Mucosa of gallbladder (tissue), 1 donor: ENCODE measurements at places on chromosomes 1 and 21. TPM values are rescaled to one million over a fixed set of nuclear protein-coding genes. Genes with fewer than 3 reads are reported as not detected.
A peak's percentile ranks its signal among the peaks of the same experiment; 100 is the strongest.

FAM20B gene
- total RNA-seq = 69.9 TPM

GRCh38 chr21:16007943-16008342, 278.2 kb downstream of the USP25 start:
- DNase-seq = no peak

DNA sequence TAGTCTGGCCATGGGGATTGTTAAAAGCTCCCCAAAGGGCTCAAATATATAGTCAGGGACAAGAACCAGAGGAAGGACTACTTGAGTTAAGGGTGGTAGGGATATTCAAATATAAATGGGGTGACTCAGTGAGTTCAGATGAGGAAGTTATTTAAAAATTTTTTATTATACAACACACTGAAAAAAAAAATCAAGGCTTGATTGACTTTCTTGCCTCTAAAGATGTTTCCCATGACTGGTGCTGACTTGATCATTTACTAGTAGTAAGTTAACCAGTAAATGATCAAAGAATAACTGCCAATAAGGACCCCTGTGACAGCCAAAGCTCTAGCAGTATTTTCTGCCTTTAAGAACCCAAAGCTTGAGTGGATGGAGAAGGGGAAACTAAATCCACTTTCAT, 357.6 kb upstream of the NR5A2 start:
- no peak for DNase-seq

DNA sequence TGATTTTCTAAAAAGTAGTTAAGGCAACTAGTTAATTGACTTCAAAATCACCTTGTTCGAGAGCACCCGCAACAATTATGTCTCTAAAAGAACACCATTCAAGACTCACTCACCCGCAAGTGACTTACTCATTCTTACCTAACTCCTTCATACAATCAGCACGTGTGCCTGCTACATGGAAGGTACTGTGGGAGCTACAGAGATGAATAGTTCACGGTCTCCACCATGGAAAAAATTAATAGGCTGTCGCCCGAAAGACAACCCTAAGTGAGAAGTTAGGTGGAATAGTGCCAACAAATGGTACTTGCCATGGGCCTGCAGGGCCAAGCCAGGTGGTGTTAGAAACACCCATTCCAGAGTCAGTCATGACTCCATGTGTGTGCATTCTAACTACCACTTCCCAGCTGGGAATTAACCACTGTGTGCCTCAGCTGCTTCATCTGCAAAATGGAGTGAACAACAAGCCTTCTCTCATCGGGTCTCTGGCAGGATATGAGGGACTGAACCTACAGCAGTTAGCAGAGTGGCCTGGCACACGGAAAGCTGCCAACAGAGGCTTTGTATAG, 7.1 kb downstream of the SSBP3 start:
- no peak for DNase-seq

KAZN gene
- total RNA-seq = 10.2 TPM

HES2 gene
- 0.09 TPM for total RNA-seq

- no peak for DNase-seq
Measured at GRCh38 chr1:19405761-19406487, 79.4 kb downstream of the CAPZB start.

GRCh38 chr1:8273036-8273435, 44.9 kb upstream of the SLC45A1 start:
- DNase-seq = no peak

LDLRAD2 gene
- 0.26 TPM for total RNA-seq

DNA sequence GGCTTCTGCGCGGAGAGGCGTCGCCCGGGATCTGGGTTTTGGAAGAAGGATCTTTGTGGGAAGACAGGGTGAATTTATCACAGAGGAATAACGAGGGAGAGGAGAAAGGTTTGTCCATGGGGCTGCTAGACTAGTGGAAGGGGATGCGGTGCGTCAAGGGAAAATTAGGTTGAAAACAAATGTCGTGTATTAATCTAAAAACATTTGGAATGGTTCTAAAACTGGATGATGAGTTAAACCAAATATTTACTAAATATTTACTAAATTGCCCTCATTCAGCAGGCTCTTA, 647 bp downstream of the RO60 start:
- DNase-seq = no peak

- no peak for DNase-seq
Measured at GRCh38 chr1:21875621-21876063, 61.5 kb downstream of the HSPG2 start.

GRCh38 chr1:11308699-11309224, 35.8 kb downstream of the UBIAD1 start:
- no peak for DNase-seq

GRCh38 chr1:244088161-244088560, 37.1 kb downstream of the ZBTB18 start:
- no peak for DNase-seq

DNA sequence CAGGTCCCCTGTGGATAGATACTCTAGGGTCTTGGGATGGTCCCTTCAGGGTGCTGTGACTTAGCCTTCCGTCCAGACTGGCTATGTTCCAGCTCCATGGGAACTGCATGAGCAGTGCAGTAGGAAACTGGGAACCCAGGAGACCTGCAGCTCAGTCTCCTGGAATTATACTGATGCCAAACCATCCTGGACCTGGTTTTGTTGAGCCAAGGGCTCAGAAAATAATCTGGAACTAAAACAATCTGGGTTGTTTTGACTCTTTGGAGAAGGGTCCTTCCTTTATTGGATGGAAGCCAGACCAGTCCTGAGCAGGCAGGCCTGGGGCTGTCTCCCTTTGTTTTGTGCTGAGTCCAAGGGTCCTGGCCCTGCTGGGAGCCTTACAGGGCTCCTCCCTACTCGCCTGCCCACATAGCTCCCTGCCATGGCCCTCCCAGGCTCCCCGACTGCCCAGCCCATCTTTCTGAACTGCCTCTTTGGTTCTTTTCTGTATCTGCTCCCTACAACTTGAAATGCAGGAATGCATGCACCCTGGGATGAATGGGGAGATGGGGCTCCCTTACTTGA, 1.2 kb downstream of the IPO13 start:
- no peak for DNase-seq

RAB3B gene
- 38.3 TPM for total RNA-seq

GRCh38 chr1:169824153-169824552, 29.4 kb upstream of the METTL18 start:
- no peak for DNase-seq

SYT6 gene
- 1.4 TPM for total RNA-seq

GRCh38 chr1:172824209-172824608, 165.3 kb downstream of the FASLG start:
- no peak for DNase-seq

C1orf52 gene
- 18.6 TPM for total RNA-seq

DNA sequence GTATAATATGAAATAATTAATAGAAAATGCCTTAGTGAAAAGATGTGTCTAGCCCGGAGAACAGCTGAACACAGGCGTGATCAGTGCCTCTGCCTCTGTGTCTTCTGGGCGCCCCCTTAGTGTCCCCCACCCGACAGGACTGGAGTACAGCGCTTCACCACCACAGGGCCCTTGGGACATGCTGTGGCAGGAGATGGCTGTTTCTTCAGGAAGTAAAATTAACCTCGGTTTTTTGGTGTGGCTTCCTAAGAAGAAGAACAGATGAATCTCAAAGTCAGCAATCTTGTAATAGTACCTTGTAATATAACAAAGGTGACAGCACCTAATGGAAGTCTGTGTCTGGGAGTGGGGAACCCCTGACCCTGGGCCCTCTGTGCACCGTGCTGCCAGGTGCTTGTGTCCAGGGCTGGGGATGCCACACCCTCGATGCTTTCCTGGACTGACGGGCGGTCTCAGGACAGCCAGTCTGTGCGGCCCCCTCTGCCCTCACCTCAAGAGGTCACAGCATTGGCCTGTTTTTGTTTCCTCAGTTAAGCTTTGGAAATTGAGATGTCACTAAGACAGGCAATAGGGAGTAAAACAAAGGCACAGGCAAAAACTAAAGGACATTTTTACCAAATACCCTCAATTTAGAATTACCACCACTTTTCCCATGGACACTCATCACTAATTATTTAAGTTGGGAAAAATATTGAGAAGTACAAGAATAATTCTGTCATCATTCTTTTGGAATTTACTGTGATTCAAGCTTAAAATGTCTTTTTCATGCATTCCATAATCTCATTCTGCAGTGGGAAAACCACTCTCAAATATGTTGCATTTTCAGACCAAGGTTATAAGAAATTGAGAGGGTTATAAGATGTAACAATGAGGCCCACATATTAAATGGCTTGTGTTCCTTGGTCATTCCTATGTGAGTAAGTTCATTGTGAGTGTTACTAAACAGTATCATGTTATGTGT, 79.3 kb downstream of the ADARB1 start:
- peak; percentile 8 for DNase-seq

DNA sequence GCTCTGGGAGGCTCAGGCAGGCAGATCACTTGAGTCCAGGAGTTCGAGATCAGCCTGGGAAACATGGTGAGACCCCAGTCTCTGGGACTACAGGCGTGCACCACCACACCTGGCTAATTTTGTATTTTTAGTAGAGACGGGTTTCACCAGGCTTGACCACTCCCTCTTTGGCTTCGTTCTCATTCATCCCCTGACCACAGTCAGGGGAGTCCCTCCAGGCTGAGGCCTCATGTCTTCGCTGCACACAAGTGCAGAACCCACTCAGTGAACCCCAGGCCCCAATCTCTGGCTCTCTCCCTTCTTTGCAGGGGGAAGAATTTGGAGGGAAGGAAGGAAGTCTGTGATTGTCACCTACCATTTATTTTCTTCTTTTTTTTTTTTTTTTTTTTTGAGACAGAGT, 9.2 kb upstream of the RPS6KA1 start:
- no peak for DNase-seq

- DNase-seq = no peak
Measured at GRCh38 chr1:156155756-156156510, 2.5 kb downstream of the SEMA4A start.

DNA sequence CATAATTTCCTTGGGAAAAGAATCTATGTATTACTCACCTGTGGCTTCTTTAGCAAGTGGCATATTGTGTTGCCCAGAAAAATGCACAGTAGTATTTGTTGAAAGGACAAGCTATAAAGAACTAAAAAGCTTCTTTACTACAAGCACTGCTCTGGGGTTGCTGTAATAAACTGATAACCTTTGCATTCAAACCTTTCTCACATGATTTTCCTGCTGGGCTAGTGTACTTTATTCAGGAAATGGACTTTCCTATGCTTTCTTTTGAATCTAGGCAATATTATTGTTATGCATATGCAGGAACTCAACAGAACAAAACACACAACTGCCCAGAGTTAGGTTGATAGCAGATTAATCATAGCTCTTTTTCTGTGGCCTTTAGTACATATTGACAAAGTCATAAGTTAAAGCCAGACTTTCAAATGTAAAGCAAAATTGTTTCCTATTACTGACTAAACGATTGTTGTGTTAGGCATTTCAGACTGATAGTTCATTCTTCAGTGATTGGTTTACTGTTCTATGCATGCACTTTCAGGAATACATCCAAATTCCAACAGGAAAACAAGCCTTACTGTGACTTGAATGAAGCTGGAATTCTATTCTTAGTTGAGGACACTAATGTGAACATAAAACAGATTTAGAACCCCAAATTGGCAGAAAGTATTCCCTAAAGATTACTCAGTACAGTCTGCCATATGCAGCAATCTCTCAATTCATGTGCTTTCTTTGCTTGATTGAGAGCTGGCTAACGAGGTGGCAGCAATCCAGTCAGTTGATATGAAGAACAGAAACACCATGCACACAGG, 564.3 kb upstream of the NEGR1 start:
- DNase-seq = no peak

- no peak for DNase-seq
Measured at GRCh38 chr1:77222496-77222895, 3.3 kb upstream of the PIGK start.

ZNF695 gene
- total RNA-seq = 0.06 TPM

DNA sequence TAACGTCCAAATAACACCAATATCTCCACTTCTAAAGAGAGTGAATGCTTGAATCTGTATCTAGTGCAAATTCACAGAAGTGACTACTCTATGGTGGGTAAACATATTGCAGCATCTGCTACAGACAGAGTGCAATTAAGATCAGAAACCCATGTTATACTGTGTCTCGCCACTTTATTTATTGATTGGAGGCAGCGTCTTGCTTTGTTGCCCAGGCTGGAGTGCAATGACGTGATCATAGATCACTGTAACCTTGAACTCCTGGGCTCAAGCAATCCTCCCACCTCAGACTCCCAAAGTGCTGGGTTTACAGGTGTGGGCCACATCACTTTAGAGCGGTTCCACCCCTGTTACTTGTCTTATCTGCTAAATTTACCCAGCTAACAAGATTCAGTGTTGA, 57.0 kb downstream of the HLCS start:
- DNase-seq = no peak

DNA sequence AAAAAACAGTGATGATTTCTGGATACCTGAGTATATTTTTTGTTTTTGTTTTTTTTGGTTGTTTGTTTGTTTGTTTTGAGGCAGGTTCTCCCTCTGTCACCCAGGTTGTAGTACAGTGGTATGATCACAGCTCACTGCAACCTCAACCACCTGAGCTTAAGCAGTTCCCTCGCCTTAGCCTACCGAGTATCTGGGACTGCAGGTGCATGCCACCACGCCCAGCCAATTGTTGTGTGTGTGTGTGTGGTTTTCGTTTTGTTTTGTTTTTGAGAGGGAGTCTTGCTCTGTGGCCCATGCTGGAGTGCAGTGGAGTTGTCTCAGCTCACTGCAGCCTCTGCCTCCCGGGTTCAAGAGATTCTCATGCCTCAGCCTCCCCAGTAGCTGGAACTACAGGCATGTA, 55.3 kb upstream of the RCC1 start:
- no peak for DNase-seq

GRCh38 chr1:28896609-28896986, 17.8 kb upstream of the EPB41 start:
- no peak for DNase-seq

CYP4B1 gene
- 6.7 TPM for total RNA-seq

DNA sequence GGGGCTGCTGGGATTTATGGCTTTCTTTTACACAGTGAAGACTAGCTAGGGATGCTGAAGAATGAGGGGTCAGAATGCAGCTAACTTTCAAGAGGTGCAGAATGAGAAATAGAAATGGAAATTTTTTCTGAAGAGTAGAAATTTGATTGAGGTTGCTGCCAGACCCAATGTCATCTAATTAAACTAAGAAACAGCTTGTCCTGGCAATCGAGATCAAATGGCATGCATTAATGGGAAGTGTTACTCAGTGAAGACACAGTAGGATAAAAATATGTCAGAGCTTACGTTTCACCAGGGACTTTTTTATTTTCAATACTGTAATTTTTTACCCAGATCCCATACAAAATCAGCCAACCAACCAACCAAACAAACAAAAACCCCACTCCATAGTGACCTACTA, 306.0 kb downstream of the GRIK1 start:
- DNase-seq = no peak

FCGR3A gene
- total RNA-seq = 36.0 TPM

- no peak for DNase-seq
Measured at GRCh38 chr1:83017276-83017675, 981.7 kb downstream of the TTLL7 start.

GRCh38 chr1:4698911-4699310, 44.5 kb downstream of the AJAP1 start:
- no peak for DNase-seq

- no peak for DNase-seq
Measured at GRCh38 chr1:201514466-201514865, 7.5 kb upstream of the CSRP1 start.
